ENCODE measurements at places on chromosomes 7 and 10.

DNA sequence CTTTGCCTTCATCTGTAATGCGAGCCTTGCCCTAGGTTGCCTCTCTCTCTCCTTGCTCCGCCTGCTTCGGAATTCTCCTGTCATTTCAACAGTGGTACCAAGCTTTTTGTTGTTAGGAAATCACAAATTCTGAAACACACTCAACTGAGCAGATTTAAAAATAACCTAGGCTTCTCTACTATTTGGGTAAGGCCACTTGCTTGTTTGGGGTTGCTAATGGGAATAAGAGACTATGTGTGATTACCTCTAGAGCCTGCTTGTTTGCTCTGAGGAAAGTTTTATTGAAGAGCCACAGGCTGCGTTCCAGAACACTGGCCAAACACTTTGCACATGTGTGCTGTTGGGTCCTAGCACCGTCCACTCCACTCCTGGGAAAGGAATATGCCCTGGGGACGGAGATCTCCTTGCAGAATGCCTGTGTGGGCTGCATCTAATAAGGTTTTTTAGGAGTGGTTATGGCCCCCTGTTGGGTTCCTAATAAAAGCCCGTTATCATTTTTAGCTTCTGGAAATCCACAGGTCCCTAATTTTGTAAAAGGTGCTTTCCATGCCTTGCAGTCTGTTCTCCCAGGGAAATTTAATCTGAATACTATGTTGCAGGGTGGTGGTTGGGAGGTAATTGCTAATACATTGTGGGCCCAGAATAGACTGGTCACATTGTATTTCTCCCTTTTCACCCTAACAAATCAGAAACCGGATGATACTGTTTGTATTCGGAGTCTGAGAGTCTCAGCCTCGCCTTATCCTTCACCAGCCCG lies 68.7 kb upstream of the KLF6 start:
- no peak for DNase-seq

- DNase-seq = no peak
Observed at GRCh38 chr10:127736222-127736914, 617 bp upstream of the FOXI2 start.

- DNase-seq = peak; percentile 51
Observed at GRCh38 chr7:44177570-44178131, 11.6 kb downstream of the GCK start.

- DNase-seq = no peak
Observed at GRCh38 chr10:78844960-78845607, 223.7 kb upstream of the ZMIZ1 start.

Measured in upper lobe of right lung (tissue), 1 donor.